Fibroblast of upper back skin (primary cell): ENCODE measurements at places on chromosomes 3 and 15.

DNA sequence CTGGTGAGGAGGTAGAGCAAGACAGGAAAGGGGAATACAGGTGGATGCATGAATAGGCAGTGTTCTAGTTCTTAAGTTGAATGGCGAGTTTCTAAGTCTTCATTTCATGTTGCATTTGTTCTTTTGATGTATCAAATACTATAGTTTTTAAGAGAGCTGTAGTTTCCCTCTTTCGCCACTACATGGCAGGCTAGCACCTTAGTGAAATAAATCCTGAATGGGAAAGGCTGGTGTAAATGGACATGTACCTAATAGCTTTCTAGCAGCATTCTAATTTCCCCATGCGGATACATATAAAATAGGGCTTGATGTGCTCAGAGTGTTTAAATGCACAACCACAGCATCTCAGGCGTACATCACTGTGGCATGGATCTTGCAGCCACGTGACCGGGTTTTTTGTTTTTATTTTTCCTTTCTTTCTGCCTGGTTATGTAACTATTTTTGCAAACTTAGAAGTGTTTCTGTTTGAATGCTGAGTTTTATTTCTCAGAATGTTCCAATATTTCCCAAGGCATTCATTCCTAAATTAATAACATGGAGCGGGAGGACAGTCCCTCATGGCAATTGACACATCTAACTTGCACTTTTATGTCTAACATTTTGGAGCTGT is 23.5 kb upstream of the CLN6 start:
- DNase-seq: peak; percentile 81

DNA sequence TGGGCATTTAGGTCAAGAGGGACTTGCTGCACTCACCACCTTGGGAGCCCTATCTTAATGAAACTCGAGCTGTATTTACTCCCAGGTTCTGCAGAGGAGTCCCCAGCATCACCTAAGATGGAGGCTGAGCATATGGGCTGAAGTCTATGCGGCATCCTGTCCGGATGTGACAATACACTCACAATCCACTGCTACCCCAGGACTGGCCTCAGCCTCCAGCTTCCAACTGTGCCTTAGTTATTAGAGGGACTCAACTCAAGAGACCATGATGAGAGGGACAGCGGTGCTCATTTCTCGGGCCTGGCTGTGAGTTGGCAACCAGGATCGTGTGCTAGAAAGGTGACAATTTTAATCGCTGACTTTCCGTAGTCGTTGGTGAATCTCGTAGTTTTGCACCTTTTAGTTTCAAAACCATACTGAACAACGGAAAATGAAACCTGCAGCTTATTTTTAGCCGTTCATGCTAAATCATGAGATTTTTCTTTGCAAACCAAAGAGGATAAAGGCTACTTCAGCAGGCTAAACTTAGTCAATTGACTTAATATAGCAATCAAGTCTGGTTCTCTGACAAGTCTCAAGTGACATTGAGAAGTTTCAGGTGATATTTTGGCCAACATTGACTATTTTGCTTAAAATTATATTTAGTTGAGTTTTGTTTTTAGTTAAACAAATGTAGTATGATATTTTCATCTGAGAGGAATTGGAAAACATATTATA is 11.1 kb downstream of the ZBTB38 start:
- no peak for DNase-seq

GRCh38 chr3:38030126-38031021 is 932 bp upstream of the PLCD1 start:
- DNase-seq: no peak

GRCh38 chr15:90203922-90204321 is 2.8 kb downstream of the SEMA4B start:
- no peak for DNase-seq

DNA sequence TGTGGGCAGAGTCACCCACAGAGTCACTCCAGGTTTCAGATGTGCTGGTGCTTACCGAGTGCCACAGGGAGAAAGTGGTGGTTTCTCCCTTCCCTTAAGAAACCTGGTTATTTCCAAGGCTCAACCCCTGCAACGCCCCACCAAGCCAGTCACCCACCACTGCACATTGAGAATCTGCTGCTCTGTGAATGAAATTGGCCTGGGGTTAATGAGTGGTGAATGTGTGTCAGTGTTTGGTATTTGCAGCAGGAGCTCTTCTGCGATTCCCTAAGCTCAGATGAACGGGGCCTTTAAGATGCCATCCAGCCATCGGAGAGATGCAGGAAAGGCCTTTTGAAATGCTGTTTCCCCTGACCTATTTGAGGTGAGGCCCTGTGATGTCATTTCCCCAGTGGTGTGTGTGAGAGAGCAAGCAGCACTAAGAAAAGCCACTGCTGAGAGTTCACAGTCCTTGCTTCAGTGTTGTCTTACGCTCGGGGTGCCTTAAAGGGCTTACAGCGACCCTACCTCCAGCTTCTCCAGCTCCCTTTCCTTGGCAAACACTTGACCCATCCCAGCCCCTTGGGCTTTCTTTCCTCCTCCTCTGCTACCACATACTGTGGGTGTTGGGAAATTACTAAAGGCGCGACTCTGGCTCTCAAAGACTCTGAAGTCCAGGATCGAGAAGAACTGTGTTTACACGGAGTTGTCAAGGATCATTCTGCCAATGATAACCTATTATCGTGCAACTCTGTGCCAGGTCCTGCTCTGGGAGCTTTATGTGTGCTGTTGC is 68.9 kb downstream of the SMAD3 start:
- no peak for DNase-seq

- DNase-seq: peak; percentile 82
Observed at GRCh38 chr15:42650208-42651066, 75.0 kb downstream of the STARD9 start.

- no peak for DNase-seq
Observed at GRCh38 chr15:79948095-79948695, 22.8 kb downstream of the BCL2A1 start.

DNA sequence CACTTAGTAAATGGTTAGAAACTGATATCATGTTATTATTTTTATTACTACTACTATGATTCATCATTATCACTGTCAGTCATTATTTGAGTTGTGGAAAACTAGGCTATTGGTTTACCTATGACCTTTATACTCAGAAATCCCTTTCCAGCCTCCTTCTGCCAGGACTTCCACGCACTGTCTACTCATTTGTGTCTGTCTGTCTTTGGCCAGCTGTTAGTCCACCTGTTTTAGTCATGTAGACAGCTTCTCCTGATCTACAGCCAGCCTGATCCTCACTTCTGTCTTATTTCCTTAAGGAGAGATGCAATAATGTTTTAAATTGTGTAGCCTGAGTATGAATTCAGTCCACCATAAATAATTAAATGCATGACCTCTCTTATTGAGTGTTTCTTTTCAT is 162.8 kb downstream of the EPHA3 start:
- DNase-seq: no peak

DNA sequence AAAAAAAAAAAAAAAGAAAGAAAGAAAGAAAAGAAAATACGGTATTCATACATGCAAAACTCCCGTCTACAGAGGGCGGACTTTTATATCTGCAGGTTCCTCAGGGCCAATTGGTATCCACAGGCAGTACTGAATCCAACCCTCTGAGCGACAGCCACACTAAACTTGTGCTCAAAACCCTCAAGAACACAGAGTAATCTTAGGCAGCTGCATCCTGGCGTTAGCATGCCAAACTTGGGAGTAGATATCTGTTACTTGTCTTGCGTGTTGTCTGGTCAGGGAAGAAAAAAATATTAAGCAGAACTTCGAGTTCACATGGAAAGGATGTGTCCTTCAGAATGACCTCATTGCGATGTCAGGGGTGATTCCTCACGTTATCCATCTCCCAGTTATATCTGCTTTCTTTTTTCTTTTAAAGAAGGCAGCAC is 12.8 kb downstream of the SNAP23 start:
- no peak for DNase-seq
